ENCODE measurements at places on chromosomes 13 and 19.
A peak's percentile ranks its signal among the peaks of the same experiment; 100 is the strongest.

GRCh38 chr19:18879579-18880373 is 16.2 kb downstream of the CERS1 start:
- peak; percentile 49 for DNase-seq

GRCh38 chr19:38079926-38080380 is 144.1 kb downstream of the DPF1 start:
- DNase-seq, result peak; percentile 83

GRCh38 chr19:56625708-56626107 is 17.3 kb upstream of the SMIM17 start:
- DNase-seq, result no peak

DNA sequence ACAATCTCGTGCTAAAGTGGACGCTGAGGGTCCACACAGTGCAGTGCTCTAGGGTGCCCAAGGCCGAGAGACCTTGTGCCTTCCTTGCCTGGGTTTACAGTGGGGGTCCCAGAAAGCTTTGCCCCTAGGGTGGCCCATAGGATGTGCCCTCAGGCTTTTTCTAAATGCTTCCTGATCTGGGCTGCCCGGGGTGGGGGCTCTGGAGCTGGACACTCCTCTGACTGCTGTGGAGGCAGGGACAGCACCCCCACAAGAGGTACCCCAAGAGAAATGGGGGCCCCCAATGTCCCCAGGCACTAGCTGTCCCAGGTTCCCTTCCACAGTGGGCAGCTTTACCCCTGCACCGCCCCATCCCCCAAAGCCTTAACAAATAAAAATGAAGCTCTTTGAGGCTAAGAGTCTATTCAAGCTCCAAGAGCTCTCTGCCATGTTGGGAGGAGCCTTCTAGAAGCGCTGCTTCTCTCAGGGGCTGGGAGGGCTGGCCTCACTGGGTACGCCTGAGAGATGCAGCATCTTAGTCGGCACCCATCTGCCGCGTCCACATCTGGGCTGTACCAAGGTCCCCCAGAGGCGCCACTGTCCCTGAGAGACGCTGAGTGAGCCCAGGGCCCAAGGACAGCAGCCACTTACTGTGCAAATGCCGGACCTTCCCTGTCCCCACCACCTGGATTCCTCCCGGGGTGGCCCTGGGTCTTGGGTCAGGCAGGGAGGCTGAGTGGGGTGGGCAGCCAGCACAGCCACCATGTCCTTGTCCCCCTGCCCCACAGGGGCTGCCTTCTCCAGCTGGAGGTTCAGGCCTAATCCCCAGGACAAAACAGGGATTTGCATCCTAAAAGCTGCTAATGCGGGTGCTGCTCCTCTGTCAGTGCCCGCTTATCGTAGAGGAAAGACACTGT is 27.4 kb downstream of the CEBPA start:
- no peak for DNase-seq

DNA sequence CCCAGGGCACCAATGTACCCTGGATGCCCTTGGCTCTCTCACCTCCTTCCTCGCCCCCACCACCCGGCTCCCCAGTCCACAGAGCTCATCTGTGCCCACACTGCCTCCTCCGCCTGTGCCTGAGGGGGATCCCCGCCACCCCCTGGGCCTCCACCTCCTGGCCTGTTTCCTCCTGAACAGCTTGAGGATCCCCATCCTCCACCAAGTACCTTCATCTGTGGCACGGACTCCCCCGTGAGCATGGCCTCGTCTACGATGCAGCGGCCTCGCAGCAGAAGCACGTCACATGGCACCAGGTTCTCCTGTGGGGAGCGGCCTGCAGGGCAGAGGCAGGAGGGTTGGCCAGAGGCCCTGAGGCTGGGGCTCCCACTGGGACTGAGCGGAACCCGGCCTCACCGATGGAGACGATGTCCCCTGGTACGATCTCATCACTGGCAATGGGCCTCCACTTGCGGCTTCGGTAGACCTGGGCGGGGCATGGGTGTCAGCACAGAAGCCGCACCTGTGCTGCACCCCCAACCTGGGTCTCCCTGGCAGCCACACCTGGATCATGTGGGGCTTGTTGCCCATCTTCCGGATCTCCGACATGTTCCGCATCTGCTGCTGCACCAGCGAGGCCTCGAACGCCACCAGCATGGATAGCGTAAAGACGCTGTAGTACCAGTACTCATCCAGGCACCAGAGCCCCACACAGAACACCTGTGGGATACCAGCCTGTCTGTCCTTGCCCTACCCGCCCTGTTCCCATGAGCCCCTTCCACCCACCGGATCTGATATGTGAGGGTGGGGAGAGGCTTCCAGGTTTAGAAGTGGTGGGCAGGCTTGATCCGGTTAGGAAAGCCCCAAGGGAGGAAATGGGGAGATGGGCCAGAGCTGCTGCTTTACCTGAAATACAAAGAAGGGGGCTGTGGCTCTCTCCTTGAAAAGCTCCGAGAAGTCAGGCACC is 6.8 kb downstream of the ATP13A1 start:
- no peak for DNase-seq

DNA sequence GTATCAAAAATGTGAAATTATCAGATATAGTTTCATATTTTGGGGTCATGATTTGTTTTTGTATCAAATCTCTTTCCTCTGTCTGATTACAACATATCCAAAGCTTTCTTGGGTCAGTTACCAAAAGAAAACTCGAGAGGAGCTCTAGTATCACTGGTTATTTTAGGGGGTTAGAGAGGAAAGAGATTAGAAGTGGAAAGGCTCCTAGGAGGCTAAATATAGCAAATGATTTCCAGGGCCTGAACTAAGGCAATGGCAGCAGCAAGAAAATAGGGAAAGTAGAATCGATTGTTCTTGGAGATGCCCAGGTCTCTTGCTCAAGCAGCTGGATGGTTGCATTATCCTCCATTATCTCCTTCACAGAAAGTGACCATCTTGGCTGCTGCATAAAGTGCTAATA is 72.9 kb downstream of the NHLRC3 start:
- no peak for DNase-seq

DNA sequence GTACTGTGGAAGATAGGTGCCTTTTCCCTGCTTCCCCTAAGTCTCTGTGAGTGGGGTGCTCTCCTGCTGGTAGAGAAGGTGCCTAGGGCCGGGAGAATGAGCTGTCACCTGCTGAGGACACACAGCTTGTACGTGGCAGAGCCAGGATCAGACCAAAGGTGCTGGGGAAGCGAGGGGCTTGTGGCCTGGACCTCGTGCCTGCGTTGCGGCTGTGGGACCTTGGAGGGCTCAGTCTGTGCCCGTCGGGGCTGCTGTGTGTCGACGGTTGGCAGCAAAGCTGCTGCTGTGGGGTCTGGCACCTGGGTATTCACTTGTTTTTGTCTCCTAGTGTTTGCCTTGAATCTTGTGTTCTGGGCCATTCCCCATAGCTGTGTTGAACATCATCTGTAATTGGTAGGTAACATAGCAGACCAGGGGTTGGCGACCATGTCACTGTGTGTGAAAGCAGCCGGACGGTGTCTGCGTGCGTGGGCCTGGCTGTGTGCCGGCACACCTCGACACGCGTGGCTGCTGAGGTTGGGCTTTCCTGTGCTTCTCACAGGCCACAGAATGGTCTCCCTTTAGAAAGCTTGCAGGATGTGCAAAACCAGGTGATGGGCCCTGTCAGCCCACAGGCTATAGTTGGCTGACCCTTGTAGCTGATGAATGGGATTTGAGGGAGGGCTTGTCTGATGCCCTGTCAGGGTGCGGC is 9.2 kb downstream of the U2AF2 start:
- DNase-seq, result no peak

DNA sequence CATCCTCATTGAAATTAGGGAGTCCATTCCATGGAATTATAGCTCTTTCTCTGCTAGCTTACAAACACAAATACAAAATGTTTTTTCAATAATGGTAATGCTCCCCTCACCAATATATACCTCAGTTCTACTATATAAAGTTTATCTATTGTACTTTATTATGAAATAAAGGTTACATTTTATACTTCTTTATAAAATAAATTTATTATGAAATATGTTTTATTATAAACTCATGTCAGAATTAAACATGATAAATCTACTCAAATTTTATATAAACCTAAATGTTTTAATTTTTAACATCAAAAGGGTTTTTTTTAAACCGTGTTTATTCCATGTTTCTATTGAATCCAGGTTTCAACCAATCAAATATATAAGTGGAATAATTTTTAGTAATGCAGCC is 646.1 kb upstream of the PCDH20 start:
- no peak for DNase-seq

GRCh38 chr13:28464861-28465460 is 30.0 kb downstream of the FLT1 start:
- DNase-seq, result peak; percentile 76

GRCh38 chr13:69287050-69287698 is 820.5 kb upstream of the ATXN8OS start:
- DNase-seq, result no peak

DNA sequence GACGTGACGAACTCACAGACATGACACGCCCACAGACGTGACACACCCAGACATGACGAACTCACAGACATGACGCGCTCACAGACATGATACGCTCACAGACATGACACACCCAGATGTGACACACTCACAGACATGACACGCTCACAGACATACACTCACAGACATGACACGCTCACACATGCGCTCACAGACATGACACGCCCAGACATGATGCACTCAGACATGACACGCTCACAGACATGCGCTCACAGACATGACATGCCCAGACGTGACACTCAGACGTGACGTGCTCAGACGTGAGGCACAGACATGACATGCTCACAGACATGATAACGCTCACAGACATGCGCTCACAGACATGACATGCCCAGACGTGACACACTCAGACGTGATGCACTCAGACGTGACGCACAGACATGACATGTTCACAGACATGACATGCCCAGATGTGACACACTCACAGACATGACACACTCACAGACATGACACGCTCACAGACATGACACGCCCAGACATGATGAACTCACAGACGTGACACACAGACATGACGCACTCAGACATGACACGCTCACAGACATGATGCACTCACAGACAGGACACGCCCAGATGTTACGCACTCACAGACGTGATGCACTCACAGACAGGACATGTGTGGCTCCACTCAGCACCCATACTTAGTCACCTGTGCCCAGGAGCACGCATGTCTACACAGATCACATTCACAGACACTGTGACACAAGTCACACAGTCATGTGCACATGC is 8.1 kb downstream of the ERFL start:
- no peak for DNase-seq

- DNase-seq, result no peak
Measured at GRCh38 chr19:15897026-15897737, 692 bp downstream of the CYP4F2 start.

GRCh38 chr19:39833464-39834286 is at the start of gene DYRK1B:
Gene DYRK1B, minus strand, starts transcription at chr19:39834162. Its CDS starts 2,295 bp downstream, at chr19:39831867.
- DNase-seq, result peak; percentile 99

- no peak for DNase-seq
Measured at GRCh38 chr13:105914291-105915036, 621.0 kb downstream of the EFNB2 start.

DNA sequence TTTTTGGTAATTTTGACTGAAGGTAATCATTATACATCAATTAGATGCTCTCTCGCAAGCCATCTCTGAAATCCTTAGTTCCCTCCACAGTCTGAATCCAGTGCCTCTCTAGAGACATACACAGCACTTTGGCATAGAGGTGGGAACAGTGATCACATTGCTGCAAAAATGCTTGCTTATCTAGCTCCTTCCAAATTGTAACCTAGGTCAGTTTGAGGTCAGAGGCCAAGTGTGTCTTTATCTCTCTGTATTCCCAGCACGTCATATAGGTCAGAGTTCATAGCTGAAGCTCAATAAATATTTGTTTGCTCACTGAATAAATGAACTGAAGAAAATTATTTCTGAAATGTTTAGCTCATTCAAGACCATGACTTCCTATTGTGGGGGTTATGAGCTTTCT is 462.5 kb downstream of the DIAPH3 start:
- DNase-seq, result no peak
